ENCODE measurements at places on chromosomes 5 and 9.

DNA sequence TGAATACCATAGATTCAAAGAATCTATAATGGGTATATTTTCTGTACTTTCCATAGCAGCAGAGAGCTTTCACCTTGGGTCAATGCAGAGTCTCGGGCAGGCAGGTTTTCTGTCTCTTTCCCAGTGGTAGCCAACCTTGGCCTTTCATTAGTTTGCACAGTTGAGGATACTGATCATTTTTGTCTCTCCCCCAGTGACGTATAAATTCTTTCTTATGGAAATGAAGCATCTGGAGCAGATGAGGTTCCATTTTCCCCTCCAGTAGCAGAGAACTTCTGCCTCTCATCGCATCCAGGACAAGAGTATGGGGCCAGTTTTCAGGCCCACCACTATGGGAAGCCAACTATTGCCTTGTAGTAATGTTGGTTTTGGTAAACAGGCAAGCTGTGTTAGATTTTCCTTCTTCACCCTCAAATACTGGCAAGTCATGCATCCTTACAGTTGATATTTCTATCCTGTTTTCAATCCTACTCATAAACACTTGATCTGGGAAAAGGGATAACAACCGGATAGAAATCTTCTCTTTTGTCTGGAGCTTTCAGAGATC is 845.2 kb upstream of the CDH18 start:
- no peak for DNase-seq

- DNase-seq = no peak
These were observed 183.9 kb upstream of the OTULINL start for GRCh38 chr5:14397717-14398116.

- DNase-seq = no peak
These were observed 35.2 kb upstream of the PLEKHG4B start for GRCh38 chr5:56561-57290.

DNA sequence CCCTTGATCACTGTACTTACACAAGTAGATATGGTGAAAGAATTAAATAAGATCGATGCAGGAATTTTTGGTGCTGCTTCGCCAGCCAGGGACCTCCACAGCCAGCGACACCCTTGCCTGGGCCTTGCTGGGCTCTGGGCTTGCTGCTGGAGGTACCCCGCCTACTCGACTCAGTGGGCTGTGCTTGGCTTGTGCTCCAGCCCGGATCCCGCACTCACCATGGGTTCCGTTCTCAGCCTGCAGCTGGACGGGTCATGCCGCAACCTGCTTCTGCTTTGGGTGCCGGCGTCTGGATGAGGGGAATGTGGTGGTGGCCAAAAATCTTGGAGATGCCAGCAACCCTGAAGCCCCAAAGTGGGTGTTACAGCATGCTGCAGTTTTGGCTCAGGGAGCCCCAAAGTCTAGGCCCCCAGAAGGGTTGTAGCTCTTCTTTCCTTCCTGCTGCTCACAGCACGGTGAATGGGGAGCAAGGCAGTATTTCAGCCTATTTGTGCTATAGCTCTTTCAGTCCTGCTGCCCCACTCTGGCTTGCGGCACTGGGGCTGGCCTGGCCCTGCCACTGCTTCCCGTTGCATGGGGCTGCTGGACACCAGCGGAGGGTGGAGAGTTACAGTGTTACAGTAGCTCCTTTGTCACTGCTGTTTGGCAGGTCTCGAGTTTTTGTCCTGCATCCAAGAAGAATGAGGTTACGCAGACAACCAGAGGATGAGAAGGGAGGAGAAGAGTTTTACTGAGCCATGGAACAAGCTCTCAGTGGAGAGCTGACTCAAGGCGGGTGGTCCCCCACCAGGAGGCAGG is 48.0 kb downstream of the TARS1 start:
- no peak for DNase-seq

GRCh38 chr9:126338945-126339344 is 12.3 kb downstream of the MVB12B start:
- no peak for DNase-seq

DNA sequence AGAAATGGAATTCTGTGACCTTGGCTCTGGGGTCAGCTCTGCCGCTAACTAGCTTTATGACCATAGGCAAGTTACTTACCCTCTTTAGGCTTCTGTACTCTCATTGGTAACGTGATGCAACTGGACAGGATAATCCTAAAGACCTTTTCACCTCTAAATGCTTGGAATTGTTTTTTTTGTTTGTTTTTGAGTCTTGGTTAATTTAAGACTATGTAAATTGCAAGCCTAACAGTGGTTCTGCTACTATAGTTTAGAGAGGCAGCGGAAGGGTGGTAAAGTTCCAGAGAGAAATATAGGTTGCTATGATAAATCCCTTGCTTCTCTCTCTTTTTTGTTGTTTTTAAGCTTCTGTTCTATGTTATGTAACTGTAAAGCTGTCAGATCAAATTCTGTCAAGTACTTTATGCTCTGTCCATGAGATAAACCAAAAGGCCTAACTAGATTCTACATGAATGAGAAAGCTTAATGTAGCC is 17.6 kb downstream of the FAM169A start:
- DNase-seq = no peak

DNA sequence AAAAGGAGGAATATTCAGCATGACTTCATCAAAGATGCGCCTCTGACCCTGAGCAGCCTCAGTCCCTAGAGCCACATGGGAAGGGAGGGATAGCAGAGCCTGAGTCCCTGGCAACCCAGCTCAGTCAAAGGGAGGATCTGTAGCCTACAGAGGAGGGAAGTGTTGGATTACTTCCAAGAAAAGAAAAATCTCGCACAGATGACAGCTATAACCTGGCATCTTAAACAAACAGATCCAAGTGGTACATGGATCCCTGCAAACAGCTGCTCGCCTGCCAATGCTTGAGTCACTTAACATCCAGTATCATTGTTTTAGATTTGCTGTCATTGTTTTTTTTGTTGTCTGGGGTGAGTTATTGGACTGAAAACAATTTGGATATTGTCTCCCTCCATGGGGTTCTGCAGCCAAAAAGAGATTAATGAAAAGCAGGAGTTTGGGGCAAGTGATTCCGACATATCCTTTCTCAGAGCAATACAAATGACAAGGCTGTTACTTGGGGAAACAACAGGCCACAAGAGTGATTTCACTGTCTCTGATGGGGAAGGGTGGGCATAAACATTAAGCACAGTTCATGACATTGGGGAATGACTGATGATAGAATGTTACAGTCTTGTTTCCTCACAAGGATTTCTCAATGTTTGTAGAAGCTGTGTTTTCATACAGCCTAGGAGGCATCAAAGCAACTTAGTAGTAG is 153.5 kb upstream of the KIF2A start:
- DNase-seq = no peak

- no peak for DNase-seq
These were observed 53.5 kb downstream of the DRD1 start for GRCh38 chr5:175390352-175391083.

- DNase-seq = no peak
These were observed 17.0 kb downstream of the IARS1 start for GRCh38 chr9:92276331-92277032.

- DNase-seq = no peak
These were observed 247.6 kb downstream of the TMEM232 start for GRCh38 chr5:110478895-110479294.
